ENCODE measurements at places on chromosomes 2 and 18. TPM values are rescaled to one million over a fixed set of nuclear protein-coding genes. Genes with fewer than 3 reads are reported as not detected.

The KCNE4 gene
- total RNA-seq: 19.3 TPM

The CD207 gene
- not detected for total RNA-seq

The ABCG8 gene
- not detected for total RNA-seq

DNA sequence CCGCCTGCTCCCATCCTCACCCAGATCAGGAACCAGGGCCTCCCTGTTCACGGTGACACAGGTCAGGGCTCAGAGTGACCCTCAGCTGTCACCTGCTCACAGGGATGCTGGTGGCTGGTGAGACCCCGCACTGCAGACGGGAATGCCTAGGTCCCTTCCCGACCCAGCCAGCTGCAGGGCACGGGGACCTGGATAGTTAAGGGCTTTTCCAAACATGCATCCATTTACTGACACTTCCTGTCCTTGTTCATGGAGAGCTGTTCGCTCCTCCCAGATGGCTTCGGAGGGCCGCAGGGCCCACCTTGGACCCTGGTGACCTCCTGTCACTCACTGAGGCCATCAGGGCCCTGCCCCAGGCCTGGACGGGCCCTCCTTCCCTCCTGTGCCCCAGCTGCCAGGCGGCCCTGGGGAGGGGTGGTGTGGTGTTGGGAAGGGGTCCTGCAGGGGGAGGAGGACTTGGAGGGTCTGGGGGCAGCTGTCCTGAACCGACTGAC is 31.7 kb downstream of the GPC1 start:
- no peak for DNase-seq

- no peak for DNase-seq
These were observed 255.0 kb downstream of the CAMKMT start for GRCh38 chr2:44616667-44617155.

- no peak for DNase-seq
These were observed 2.2 kb downstream of the WNT6 start for GRCh38 chr2:218861645-218862318.

DNA sequence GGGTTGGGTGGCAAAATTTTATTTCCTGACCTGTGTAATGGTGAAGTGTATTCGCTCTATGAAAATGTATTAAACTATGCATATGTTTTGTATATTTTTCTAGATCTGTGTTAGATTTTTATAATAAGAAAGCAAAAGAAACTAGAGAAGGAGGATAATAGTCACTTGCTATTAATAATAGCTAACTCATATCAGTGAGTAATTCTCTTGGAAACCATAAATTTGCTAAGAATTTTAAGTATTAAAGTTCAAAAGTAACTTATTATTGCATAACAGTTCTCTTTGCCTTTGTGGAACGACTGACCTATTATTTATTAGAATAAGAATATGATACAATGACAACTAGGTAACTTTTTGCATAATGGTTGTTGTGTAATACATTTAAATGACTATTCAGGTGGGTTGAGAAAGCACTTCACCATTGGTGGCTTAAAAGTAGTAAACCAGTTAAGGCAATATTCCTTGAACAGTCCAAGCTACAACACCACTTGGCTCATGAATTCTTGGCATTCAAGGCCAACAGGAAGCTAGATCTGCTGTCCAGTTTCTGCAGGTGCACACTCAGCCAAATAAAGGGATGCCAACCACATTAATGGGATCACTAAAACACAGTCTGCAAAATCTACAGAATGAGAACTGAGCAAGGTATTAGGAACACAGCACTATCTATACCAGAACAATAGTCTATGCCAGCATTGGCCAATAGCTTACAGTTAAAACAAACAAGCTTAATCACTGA is 921.3 kb downstream of the CPS1 start:
- no peak for DNase-seq

GRCh38 chr2:5474716-5475115 is 217.5 kb upstream of the SOX11 start:
- DNase-seq: no peak

- DNase-seq: no peak
These were observed 584.3 kb downstream of the FBXO15 start for GRCh38 chr18:73563345-73563744.

DNA sequence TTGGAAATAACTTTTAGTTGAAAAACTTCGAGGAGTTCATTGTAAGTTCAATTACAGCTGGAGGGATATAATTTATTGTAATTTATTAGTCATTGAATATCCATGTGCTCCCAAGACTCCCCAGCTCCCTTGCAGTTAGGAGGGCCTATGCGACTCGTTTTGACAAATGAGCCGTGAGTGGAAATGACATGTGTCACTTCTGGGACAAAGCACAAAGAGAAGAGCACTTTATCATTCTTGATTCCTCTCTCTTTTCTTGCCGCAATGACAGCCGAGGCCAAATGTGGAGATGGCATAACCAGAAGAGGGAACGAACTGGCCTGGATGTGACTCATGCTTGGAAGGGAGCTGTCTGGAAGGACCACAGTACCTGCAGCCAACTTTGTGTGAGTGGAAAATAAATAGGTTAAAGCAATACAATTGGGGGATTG is 44.2 kb upstream of the ITSN2 start:
- no peak for DNase-seq

Measured in thyroid gland (tissue), 4 donors.